ENCODE measurements at places on chromosomes 16 and 17. TPM values are rescaled to one million over a fixed set of nuclear protein-coding genes. Genes with fewer than 3 reads are reported as not detected.

DNA sequence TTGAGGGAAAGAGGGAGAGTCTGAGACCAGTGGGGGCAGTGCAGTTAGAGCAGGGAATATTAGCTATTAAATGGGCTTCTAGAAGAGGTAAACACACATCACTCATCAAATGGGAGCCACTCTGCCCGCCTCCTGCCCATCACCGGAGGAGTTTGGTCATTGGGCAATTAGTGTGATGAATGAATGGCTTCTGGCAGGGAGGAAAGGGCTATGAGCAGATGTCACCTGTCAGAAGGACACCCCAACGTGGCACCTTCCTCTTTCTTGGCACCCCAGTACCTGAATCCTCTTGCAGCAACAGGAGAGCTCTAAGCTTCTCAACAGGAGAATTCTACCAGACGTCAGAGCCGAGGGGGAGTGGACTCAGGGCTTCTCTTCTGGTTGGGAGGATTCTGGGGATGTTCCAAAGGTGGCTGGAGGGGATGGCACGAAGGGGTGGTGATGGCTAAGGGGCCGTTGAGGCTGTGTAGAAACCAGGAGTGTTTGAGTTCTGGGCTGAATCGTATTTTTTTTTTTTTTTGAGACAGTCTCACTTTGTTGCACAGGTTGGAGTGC, 11.0 kb downstream of the C1QTNF1 start:
- no peaks in the 10 kb centered on the region for H3K27me3 ChIP-seq
- H3K36me3 ChIP-seq: no peaks in the 10 kb centered on the region

DNA sequence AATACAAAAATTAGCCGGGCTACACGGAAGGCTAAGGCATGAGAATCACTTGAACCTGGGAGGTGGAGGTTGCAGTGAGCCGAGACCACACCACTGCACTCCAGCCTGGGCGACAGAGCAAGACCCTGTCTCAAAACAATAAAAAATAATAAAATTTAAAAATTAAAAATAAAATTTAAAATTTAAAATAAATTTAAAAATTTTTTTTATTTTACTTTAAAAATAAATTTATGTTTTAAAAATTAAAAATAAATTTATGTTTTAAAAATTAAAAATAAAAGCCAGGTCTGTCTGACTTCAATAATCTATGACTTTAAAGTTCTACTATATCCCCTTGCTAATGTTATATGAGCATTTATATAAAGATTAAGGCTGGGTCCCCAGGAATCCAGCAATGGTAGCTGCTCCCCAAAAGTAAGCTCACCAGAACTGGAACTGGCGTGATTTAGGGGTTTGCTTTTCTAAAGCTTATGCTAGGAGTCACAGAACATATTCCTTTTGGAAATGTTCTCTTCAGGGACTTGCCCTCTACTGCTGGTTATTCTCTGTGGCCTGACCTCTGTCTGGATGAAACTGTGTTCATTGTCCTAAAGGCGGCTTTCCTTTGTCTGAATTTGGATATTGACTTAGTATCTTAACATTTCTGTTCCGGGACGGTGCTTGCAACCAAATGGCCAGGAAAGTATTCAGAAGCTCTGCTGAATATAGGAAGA, 140.2 kb upstream of the NOL11 start:
- peak overlapping the region; percentile 2 for H3K27ac ChIP-seq
- H3K27me3 ChIP-seq: no peaks in the 10 kb centered on the region
- H3K4me3 ChIP-seq: no peak overlapping the region
- H3K36me3 ChIP-seq: peaks cover 7% of the 10 kb centered on the region
- DNase-seq: no peak

KRTAP16-1 gene
- not detected for total RNA-seq

DNA sequence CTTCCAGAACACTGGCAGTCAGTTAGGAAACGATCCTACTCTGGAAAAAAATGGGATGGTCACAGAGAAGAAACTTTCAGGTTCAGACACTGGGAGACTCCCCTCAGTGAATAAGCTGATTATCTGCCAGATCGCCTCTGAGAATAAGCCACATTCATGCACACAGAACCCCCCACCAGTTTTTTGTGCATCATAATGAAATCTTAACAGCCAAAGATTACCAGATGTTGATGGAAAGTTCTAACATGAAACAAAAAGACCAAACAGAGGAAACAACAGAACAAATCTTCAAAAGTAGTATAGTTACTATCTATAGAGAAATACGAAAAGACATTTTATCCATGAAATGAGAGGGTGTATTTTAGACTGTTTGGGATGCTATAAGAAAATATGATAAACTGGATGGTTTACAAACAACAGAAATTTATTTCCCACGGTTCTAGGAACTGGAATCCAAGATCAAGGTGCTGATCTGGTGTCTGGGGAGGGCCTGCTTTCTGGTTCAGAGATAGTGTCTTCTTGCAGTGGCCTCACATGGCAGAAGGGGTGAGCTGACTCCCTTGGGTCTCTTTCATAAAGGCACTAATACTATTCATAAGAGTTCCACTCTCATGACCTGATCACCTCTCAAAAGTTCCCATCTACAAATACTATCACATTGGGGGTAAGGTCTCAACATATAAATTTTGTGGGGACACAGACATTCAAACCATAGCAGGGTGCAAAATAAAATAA, 8.0 kb upstream of the AMZ2 start:
- H3K4me1 ChIP-seq: no peaks in the 10 kb centered on the region
- H3K27me3 ChIP-seq: no peaks in the 10 kb centered on the region
- DNase-seq: no peak
- H3K4me3 ChIP-seq: no peak overlapping the region
- H3K36me3 ChIP-seq: no peaks in the 10 kb centered on the region

GRCh38 chr16:85948616-85949265, 49.8 kb downstream of the IRF8 start:
- DNase-seq: no peak
- H3K4me3 ChIP-seq: no peak overlapping the region
- H3K36me3 ChIP-seq: no peaks in the 10 kb centered on the region
- no peak overlapping the region for H3K27ac ChIP-seq

TBC1D3K gene
- total RNA-seq: not detected

- DNase-seq: no peak
- H3K4me1 ChIP-seq: no peaks in the 10 kb centered on the region
- H3K27ac ChIP-seq: no peak overlapping the region
- H3K4me3 ChIP-seq: peak overlapping the region; percentile 68
- H3K27me3 ChIP-seq: peaks cover 81% of the 10 kb centered on the region
These were observed 1.6 kb downstream of the TBX4 start for GRCh38 chr17:61453566-61454380.

GRCh38 chr16:77297996-77298395, 98.8 kb downstream of the SYCE1L start:
- no peaks in the 10 kb centered on the region for H3K27me3 ChIP-seq
- no peaks in the 10 kb centered on the region for H3K36me3 ChIP-seq
- no peaks in the 10 kb centered on the region for H3K4me1 ChIP-seq
- DNase-seq: no peak
- no peak overlapping the region for H3K4me3 ChIP-seq
- no peak overlapping the region for H3K27ac ChIP-seq

DNA sequence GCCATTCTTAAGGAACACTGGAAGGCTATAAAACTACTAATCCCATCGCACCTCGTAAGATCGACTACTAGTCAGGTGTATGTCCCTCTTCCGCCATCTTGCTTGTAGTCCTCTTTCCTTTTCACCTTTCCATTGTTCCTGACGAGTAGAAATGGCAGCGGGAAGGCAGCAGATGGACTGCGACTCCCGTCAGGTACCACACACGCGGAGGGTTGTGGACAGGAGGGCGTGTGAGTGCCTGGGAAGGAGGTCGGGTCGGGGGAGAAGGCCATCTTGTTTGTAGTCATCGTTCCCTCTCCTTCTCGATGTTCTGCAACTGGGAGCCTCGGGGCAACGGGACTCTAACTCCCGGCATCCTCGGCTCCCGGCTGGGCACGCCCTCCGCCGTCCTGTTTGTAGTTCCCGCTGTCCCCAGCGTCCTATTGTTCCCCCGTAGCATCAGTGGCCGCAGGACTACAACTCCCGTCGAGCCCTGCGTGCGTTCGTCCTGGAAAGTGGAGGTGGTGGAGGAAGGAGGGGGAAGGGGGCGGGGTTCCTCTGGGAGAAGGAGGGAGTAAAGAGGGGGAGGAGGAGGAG, 324 bp upstream of the FBXL19 start:
- peak overlapping the region; percentile 100 for H3K4me3 ChIP-seq
- H3K27me3 ChIP-seq: no peaks in the 10 kb centered on the region
- H3K27ac ChIP-seq: peak overlapping the region; percentile 97
- H3K36me3 ChIP-seq: peaks cover 16% of the 10 kb centered on the region
- DNase-seq: peak; percentile 100

ZDHHC1 gene
- total RNA-seq: 3.0 TPM

- no peaks in the 10 kb centered on the region for H3K27me3 ChIP-seq
- no peaks in the 10 kb centered on the region for H3K36me3 ChIP-seq
- H3K27ac ChIP-seq: no peak overlapping the region
- DNase-seq: no peak
These were observed 1006.7 kb upstream of the GOT2 start for GRCh38 chr16:59740858-59741257.

- no peaks in the 10 kb centered on the region for H3K27me3 ChIP-seq
- peak overlapping the region; percentile 1 for H3K4me3 ChIP-seq
- peaks cover 2% of the 10 kb centered on the region for H3K4me1 ChIP-seq
- no peaks in the 10 kb centered on the region for H3K36me3 ChIP-seq
These were observed 579.3 kb downstream of the TOX3 start for GRCh38 chr16:51967646-51968045.

DNA sequence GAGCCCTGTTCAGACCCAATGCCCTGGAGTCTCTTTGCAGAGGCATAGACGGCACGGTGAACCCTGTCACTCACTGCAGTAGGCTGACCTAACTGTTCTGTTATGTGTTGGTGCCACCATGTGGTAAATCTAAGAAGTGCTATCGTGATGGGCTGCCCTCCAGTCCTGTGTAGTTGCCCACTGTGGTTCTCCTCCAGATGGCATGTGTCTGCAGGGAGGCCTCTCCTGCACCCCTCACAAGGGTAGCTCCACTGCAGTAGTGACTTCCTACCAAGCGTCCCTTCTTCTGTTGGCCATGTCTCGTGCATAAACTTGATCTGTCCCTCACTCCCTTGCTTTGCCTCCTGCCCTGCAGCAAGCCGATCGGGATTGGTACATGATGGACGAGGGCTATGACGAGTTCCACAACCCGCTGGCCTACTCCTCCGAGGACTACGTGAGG, 5.8 kb downstream of the DHX38 start:
- H3K27me3 ChIP-seq: no peaks in the 10 kb centered on the region
- H3K27ac ChIP-seq: no peak overlapping the region
- peaks cover 77% of the 10 kb centered on the region for H3K36me3 ChIP-seq
- peak; percentile 76 for DNase-seq
- 0 out of 2 replicates have a peak, but pooled peaks cover 3% of the 10 kb centered on the region for H3K4me1 ChIP-seq
- H3K4me3 ChIP-seq: no peak overlapping the region

DNA sequence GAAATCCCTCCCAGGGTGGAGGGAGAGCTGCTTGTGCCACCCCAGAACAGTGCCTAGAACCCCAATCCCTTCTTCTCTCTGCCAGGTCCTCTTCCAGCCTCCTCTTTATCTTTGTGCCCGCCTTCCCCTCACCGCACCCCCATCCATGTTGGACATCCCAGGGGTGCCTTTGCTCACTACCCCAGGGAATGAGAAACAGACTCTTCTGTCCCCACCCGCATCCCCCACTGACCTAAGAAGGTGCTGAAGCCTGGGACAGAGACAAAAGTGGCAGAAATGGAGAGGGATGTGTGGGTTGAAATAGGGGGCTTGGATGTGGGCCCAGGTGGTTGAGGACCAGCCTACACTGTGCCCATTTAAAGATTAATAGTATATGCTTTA, 17.0 kb downstream of the ALOX15B start:
- no peaks in the 10 kb centered on the region for H3K27me3 ChIP-seq
- no peak for DNase-seq
- no peaks in the 10 kb centered on the region for H3K36me3 ChIP-seq
- no peak overlapping the region for H3K27ac ChIP-seq

DNA sequence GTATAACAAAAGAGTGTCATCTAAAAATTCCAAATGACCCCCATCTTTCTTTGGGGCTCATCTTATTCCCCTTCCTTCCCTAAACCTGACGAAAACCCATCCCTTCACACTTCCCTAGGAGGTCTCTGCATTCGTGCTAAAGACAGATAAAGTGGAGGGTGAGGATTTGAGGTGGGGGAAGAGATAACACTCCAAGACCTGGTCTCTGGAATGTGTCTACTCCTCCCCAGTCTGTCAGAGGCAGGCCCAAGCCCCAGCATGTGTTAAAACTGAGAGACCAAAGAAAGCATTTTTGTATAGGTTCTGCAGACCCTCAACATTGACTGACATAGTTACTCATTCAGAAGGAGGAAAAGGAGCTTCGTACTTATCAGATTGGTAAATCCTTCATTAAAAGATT, 11.0 kb upstream of the LHX1 start:
- peaks cover 22% of the 10 kb centered on the region for H3K27me3 ChIP-seq
- H3K4me3 ChIP-seq: no peak overlapping the region
- H3K27ac ChIP-seq: no peak overlapping the region
- H3K4me1 ChIP-seq: peaks cover 10% of the 10 kb centered on the region
- no peak for DNase-seq
- no peaks in the 10 kb centered on the region for H3K36me3 ChIP-seq

- no peak for DNase-seq
- peaks cover 6% of the 10 kb centered on the region for H3K36me3 ChIP-seq
- no peaks in the 10 kb centered on the region for H3K27me3 ChIP-seq
- peaks cover 4% of the 10 kb centered on the region for H3K4me1 ChIP-seq
- no peak overlapping the region for H3K27ac ChIP-seq
These were observed 126.3 kb upstream of the IRX3 start for GRCh38 chr16:54412777-54413455.

DNA sequence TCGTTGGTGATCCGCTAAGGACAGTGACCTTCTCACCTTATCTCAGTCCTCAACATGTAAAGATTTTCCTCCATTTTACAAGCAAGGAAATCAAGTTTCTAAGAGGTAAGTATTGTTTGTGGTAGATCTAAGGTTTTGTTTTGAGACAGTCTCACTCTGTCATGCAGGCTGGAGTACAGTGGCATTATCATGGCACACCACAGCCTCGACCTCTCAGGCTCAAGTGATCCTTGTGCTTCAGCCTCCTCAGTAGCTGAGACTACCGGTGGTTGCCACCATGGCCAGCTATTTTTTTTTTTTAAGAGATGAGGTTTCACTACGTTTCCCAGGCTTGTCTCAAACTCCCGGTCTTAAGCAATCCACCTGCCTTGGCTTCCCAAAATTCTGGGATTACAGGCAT, 34.9 kb downstream of the PRKCA start:
- no peaks in the 10 kb centered on the region for H3K36me3 ChIP-seq
- no peak overlapping the region for H3K27ac ChIP-seq
- H3K27me3 ChIP-seq: no peaks in the 10 kb centered on the region
- H3K4me3 ChIP-seq: no peak overlapping the region
- no peak for DNase-seq
